Myocyte (in vitro differentiated cells): ENCODE measurements at places on chromosomes 5 and 9. TPM values are rescaled to one million over a fixed set of nuclear protein-coding genes. Genes with fewer than 3 reads are reported as not detected.

DNA sequence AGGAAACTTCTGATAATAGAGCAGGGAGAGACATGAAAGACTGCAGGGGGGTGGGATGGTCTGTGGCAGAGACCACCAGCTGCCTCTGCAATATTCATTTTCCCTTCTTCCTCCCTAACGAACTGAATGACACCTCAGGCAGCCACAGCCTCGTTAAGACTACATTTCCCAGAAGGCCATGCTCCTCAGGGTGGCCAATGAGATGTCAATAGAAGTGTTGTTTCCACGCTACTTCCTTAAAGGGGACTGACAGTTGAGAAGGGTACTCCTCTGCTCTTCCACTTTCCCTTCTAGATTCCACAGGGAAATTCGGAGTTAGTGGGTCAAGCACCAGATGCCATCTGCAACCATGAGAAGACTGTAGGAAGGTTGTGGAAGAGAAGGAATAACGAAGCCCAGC is 52.0 kb upstream of the DAPK1 start:
- no peak for DNase-seq

DNA sequence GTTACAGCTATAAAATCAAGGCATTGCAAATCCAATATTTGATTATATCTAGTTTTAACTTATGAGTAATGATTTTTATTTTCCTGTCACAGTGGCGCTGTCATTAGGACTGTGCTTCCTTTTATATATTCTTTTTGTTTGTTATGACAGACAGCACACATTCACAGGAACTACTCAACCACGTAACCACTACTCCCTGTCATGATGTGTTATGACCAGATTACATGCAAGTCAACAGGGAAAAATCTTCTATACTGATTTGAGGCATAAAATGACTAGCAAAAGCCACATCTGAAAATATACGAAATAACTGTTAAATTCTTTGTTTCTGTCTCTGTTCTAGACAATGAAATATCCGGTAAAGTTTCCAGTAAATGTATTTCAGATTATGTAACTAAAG is 25.4 kb downstream of the SREK1 start:
- DNase-seq = no peak

DNA sequence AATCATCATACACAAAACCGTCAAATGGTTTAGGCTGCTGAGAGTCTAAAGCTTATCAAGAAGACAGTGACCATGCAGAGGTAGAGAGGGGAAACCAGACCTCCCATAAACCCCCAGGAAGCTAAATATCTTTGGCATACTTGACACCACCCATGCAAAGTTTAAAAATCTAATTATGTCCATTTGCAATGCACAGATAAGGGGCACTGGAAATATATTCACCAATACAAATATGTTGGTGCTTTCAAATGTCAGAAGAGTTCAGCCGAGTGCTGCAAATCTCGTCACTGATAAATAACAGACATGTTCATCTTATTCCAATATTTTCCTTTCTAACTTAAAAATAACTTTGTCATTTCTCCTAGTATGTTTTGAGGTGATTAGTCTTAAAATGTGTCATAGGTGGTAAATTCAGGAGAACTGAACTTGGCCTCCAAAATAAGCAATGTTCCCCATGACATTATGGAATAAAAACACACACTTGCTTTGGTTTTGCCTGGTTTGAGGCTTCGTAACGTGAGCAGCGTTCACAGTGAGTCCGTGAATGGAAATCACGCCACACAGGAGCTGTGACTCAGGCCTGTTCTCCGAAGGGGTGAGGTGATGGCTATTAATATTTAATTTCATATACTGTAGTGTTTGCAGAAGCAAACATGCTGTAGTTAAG is 182.2 kb downstream of the AOPEP start:
- peak; percentile 44 for DNase-seq

ADGRV1 gene
- total RNA-seq = 3.9 and 4.4 TPM in 2 replicates

RGS7BP gene
- not detected in 2 replicates for total RNA-seq

STRBP gene
- total RNA-seq = 2.3 and 2.9 TPM in 2 replicates
